SK-N-DZ (cell line): ENCODE measurements at places on chromosomes 6 and 20.

DNA sequence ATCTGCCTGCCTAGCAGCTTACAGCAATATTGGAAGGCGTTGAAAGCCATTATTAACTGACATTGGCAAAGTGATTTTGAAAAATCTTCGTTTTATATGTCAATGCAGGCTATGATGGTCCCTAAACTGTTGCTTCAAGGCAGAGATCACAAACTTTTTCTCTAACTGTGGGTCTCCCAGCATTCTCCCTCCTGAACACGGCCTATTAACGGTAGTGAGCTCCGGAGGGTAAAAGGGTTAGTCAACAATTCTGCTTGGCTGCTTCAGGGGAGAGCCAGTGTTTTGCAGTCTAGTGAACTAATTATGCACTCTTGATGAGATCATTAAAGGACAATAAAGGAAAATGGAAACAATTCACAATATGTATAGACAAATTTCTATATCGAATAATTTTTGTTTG is 261.8 kb upstream of the QKI start:
- no peak for DNase-seq

DNA sequence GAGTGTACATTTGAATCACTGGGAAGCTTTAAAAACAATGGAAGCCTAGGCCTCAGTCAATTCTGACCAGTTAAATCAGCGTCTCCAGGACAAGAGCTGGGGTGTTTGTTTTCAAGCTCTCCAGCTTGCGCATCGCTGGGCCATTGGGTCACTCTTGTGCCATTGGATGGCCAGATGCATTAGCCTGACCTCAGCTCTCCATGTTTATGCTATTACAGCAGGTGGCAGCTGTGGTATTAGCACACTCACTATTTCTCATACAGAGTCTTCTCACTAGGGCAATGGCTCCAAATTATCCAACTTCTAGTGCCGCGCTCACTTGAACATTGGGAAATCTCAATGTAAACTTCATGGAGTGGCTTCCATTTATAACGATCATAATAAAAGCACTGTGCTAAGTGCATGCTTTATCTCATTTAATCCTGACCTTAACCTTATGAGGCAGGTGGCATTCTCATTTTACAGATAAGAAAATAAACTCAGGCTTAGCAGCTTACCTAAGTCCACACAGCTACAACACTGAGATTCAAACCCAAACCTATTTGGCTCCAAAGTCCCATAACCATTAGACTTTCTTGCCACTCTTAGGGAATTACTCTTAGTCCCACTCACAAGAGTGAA is 108.8 kb downstream of the PPP1R14C start:
- DNase-seq, result no peak

DNA sequence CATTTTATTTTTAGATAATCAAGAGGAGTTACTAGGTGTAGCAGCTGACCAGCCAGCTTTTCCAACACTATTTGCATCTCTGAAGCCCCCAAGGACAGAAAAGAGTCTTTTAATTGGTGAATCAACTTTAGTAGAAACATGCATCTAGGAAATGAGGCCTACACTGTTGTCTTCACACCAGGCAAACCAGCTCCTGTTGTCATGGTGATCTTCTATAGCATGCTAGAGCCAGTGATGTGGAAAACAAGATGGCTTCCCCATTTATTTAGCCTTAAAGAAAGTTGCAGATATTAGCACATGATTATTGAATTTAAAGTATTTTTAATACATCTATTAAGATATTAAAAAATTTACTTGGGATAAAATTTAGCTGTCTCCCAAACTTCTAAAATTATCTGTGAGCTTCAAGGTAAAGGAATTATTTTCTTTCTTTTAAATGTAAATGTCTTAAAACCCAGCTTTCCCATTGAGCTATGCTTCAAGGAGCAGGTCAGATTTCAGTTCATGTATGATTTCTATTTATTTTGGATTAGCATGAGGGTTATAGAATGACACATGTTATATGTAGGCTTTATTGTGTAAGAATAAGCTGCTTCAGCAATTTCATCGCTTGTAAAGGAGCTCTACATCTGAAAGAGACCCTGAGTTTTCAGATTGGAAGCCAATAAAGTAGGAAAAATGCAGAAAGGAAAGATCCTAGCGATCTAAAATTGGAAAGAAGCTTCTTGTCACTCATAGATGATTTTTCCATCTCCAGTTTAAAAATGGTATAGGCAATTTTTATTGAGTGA is 564.9 kb upstream of the CITED2 start:
- DNase-seq, result no peak

DNA sequence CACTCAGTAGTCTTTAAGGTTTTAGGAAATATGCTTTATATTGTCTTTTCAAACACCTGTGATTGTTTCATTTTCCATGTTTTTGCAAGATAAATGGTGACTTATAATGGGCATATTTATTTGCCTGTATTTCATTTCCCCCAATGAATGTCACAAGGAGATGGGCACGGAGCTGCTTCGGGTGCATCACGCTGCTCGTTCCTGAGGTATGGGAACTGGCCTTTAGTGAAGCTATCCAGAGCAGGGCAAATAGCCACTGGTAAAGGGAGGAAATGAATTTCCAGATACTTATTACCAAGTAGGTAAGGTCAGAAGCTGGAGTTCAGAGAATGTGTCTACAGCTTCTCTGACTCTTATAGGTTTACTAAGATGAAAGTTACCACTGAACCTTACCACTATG is 3.7 kb downstream of the POU3F2 start:
- DNase-seq, result no peak

DNA sequence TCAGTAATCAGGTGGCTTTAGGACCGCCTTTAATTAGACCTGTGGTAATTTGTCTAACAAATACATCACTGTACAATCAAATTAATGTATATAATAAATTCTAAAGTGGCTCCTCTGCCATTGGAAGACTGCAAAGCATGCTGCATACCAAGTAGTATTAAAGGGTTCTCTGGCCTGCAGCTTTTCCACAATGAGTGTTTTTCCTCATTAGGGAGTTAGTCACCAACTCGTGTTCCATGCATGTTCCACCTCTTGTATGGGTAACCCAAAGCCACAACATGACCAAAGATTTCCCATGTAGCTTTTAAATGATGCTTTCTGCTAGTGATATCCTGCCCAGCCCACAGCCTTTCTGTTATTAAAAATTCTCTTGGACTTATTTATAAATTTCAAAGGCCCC is 218.7 kb downstream of the FUT9 start:
- no peak for DNase-seq
